ENCODE measurements at places on chromosomes 1 and 21.
A peak's percentile ranks its signal among the peaks of the same experiment; 100 is the strongest.

- DNase-seq: no peak
Observed at GRCh38 chr1:17290553-17290952, 17.4 kb upstream of the PADI4 start.

DNA sequence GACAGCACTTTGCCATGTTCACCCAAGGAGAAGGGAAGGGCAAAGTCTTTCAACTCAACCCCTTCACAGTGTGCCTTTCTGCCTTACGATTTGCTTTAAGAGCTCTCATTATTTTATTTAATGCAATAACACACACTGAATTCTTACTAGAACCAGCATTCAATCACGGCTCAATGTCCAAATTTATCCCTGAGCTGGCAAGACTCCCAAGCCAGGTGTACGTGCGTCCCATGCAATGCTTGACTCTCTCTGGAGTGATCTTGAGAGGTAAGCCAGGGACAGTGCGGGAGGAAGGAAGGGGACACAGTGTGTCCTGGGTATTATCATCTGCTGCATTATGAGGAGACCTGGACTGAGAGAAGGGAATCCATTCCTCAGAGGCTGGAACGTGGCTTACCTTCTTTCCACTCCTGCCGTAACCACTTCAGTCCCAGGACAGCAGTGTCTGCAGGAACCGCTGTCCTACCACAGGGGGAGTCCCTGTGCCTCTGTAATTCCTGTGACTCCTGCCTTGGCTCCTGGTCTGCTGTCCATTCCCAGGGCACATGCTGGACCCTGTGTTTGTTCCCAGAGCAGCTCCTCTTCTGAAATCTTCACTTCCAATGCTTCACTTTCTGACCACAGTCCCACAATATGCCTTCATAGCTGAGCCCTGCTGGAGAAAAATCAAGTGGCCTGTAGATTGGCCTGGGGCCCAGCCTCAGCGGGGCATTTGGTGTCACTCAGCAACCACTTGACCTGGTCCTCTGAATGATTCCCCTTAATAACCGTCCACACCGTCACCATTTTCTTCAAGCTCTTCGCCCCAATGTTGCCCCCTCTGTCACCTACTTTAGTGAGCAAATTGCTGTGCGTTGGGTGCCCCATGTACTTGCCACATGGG, 28.6 kb upstream of the STUM start:
- no peak for DNase-seq

DNA sequence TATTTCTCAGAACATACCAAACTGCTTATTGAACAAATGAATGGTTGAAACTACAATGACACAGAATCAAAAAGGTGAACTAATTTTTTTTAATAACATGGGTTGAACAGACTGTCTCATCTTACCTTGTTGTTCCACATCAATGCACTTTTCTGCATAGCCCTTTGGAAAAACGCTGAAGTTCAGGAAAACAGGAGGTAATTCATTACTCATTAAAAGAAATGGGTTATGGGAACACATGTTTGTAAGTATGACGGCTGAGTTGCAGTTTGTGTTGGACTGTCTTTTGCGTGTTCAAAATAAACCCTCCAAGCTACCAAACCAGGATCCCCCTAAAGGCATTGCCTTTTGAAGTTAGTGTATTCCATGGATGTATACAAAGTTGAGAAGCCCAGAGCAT, 514.9 kb upstream of the PKN2 start:
- no peak for DNase-seq

DNA sequence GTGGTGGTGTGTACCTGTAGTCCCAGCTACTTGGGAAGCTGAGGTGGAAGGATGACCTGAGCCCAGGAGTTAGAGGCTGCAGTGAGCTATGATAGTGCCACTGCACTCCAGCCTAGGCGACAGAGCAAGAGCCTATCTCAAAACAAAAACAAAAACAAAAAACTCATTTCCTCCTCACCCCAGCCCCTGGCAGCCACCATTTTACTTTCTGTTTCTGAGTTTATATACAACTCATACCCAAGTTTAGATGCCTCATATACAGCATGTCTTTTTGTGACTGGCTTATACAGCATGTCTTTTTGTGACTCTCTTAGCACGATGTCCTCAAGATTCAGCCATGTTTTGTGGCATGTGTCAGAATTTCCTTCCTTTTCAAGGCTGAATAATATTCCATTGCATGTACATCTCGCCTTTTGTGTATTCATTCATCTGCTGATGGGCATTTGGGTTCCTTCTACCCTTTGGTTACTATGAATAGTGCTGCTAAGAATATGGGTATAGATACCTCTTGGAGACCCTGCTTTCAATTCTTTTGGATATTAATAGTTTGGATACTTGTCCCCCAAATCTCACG, 14.7 kb downstream of the COA7 start:
- DNase-seq: no peak

- DNase-seq: no peak
Observed at GRCh38 chr1:227731241-227731677, 3.8 kb downstream of the JMJD4 start.

- no peak for DNase-seq
Observed at GRCh38 chr1:152162792-152163463, 3.9 kb upstream of the RPTN start.

DNA sequence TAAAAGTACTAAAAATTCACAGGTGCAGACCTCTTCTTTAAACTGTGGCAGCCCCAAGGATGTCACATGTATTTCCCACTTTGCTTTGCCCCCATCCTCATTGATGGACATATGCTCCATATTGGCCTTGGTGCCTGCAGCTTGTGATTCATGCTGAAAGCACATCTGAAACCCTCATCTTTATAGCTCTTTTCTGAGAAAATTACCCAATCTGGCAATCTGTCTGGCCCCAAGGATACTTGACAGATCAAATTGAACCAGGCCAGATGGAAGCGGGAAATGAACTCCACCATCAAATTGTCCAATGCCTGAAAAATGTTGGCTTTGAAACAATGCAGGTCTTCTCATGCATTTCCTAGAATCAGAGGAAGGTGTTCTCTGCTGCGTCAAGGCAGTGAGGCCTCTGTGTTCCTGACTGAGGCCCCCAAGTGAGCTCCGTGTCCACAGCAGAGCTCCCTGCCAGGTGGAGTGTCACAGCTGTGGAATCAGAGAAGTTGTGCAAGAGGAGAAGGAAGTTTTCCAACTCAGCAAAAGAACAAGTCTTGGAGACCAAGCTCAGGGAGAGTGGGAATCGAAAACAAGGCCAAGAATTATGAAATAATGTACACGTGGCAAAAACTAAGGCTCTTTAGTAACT, 323.7 kb downstream of the PLPP3 start:
- DNase-seq: no peak

- no peak for DNase-seq
Observed at GRCh38 chr1:168918860-168919741, 187.4 kb upstream of the ATP1B1 start.

DNA sequence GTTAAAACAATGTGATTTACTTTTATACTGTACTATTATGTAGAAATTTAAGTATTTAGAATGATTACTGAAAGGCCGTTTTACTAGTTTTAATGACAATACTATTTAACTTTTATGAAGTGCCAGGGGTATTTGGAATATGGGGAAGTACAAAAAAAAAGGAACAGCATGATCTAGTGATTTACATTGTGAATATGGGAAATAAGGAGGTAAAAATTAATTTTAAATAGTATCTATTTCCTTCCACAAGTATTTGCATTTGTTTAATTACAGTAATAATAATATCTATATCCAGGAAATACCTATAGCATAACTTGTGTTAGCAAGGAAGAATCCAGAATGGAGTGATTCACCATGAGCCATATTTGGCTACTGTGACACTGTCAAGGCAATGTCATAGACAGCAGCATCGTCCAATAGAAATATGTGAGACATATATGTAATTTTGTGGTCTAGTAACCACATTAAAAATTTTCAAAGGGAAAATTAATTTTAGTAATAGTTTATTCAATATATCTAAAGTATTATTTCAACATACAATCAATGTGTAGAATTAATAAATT, 22.0 kb downstream of the CNST start:
- DNase-seq: no peak

DNA sequence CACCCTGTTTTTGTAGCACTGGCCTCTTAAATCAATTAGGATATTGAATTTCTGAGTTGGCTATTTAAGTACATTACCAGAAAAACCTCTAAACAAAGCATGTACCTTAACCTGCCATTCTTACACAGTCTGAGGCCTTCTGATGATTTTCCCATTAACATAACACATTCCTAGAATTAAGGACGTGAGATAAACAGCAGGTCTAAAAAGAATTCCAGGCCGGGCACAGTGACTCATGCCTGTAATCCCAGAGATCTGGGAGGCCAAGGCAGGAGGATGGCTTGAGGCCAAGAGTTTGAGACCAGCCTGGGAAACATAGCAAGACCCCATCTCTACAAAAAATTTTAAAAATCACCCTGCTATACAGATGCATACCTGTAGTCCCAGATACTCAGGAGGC, 18.0 kb upstream of the LRRC8D start:
- no peak for DNase-seq

- DNase-seq: no peak
Observed at GRCh38 chr1:25173809-25174340, 58.4 kb downstream of the SYF2 start.

GRCh38 chr1:172970186-172970585, 80.6 kb downstream of the TNFSF18 start:
- DNase-seq: no peak

DNA sequence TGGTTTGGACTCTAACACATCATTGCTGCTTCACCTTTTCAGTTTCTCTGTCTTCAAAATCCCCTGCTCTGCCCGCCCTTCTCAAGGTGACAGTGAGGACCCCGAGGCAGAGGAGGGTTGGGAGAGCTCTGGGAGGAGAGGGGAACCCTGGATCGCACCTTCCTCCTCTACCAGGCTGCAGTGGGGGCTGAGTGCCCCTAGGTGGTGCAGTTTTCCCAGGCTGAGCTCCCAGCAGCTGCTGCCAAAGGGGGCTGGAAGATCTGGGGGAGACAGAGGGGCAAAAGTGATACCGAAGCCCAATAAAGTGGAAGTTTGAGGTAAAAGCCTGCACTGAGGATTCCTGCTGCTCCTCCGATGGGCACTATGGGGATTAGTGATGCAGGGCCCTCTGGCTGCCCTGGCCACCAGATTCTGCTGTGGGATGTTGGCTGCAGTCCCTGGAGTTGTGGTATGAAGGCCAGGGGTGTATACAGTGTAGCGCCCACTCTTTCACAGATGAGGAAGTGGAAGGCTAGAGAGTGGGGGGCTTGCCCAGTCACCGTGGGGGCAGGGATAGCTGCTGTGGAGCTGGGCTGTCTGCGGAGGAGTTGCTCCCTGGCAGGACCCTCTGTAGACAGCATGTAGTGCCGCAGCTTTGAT, 40.7 kb upstream of the SCMH1 start:
- peak; percentile 37 for DNase-seq

DNA sequence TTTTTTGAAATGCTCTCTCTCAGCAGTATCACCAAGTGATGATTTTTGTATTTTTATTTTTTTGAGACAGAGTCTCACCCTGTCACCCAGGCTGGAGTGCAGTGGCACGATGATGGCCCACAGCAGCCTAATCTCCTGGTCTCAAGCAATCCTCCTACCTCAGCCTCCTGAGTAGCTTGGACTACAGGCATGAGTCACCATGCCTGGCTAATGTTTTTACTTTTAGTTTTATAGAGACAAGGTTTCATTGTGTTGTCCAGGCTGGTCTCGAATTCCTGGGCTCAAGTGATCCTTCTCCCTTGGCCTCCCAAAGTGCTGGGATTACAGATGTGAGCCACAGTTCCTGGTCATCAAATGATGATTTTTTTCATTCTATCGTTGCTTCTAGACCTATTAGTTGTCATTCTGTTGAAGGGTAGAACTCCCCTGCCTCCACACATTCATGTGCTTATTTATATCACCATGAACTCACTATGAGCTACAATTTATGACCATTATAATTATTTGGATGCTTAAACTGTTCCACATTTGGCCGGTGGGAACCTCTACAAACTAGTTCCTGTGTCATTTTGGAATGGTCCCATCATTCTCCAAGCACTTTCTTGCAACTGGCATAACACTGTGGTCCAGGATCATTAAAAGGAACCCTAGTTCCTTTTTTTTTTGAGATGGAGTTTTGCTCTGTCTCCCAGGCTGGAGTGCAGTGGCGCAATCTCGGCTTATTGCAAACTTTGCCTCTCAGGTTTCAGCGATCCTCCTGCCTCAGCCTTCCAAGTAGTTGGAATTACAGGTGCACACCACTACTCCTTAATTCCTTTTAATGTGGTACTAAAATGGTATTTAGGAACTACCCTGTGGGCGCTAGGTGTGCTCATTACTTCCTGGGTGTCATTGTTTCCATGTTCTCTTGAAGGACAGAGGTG, 20.2 kb upstream of the TOR3A start:
- no peak for DNase-seq

- no peak for DNase-seq
Observed at GRCh38 chr1:179190861-179191260, 38.6 kb downstream of the ABL2 start.

- DNase-seq: no peak
Observed at GRCh38 chr1:90650401-90650800, 66.7 kb downstream of the BARHL2 start.

- DNase-seq: no peak
Observed at GRCh38 chr1:17513131-17513530, 26.4 kb upstream of the ARHGEF10L start.

DNA sequence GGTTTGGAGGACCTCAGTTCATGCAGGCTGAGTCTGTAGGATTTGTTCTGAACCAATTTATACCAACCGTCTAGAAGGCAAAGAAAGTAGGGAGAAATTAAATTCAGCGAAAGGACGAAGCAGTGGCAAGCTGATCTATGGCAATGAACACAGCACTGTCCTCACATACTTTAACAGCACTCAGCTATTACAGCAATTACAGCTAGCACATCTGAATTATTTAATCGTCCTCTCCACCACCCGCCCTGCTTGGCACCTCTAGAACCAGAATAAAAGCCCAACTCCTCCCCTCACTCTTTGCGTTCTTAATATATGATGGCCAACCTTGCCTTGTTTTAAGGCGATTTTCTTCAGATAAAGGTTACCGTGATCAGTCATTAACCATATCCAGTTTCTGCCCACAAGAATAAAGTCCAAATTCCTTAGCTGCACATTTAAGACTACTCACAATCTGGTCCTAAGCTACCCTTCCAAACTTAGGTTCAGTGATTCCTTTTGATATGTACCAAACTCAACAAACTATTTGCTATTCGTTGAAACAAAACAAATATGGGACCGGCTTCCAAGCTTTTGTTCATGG, 169.4 kb upstream of the ESRRG start:
- DNase-seq: no peak
